Naive thymus-derived CD8-positive, alpha-beta T cell (primary cell): ENCODE measurements at places on chromosomes 7 and 10. TPM values are rescaled to one million over a fixed set of nuclear protein-coding genes. Genes with fewer than 3 reads are reported as not detected.

The MSMB gene
- total RNA-seq, result not detected

The AHCYL2 gene
- total RNA-seq, result 17.6 TPM

The SPOCK2 gene
- total RNA-seq, result 578 TPM

The ADRB1 gene
- not detected for total RNA-seq

The SOSTDC1 gene
- total RNA-seq, result not detected

The MSRB2 gene
- total RNA-seq, result 6.1 TPM

The PRTFDC1 gene
- 3.1 TPM for total RNA-seq

The SPDYE5 gene
- total RNA-seq, result 0.26 TPM

The CNTNAP2 gene
- 1.5 TPM for total RNA-seq

The CALML5 gene
- not detected for total RNA-seq

The EPDR1 gene
- total RNA-seq, result 0.71 TPM

The SYNPO2L gene
- total RNA-seq, result not detected
